NCI-H2081 (cell line): ENCODE measurements at places on chromosomes 5 and 9.

- DNase-seq, result no peak
Observed at GRCh38 chr5:121189342-121190305, 662.1 kb upstream of the FTMT start.

DNA sequence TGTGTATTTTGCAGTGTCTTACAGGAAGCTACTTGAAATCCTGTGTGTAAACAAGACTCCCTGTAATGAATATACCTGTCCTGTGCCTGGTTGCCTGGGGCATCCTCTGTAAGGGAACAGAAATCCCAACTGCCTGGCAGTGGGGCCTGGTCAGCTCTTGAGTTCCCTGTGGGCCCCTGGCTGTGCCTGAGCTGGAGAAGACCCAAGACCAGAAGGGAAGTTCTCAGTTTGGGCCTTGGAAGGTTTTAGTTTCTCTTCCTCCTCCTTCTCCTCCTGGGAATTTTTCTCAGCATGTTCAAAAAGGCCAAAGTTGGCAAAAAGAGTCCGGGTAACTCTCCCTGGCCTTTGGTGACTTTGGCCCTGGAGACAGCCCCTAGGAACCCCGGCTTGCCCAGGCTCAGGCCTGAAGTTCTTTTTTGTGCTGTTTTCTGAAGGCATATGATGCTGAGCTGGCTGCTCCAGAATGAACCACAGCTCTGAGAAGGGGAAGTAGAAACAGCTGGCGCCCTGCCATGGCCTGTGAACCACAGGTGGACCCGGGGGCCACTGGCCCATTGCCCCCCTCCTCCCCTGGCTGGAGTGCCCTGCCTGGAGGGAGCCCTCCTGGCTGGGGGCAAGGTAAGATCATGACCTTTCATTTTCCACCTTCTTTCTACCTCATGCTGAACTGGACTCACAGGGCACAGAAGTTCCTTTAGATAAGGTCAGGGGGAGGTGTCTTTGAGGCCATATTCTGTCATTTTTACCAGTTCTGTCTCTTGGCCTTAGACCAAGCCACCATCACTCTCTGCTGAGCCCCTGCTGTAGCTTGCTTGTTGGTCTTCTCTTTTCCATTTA, 5.8 kb downstream of the TMEM268 start:
- DNase-seq, result peak; percentile 21

DNA sequence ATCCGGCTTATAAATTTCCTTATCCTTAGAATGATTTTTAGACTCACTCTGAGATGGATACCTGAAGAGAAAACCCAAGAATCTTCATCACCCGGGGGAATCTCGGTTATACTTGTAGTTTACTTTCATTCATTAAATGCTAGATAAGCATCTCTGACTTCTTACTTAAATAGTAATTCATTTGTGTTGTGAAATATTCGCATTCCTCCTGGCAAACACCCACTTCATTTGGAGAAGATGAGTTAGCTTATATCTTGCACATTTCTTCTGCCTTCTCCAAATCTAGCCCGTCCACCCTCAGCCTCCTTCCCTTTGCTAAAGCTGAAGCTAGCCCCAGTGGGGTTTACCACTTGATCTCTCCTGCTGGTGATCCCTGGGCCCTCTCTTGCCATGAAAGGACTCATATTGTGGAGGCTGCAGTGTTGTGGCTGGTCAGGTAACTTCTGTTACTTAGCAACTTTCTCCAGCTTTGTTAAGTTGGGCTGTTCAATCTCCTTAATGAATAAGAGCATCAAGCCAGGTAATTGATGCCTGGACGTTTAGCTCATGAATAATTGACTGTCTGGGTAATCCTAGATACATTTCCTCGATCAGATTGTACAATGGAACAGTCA, 11.3 kb upstream of the POU4F3 start:
- no peak for DNase-seq

DNA sequence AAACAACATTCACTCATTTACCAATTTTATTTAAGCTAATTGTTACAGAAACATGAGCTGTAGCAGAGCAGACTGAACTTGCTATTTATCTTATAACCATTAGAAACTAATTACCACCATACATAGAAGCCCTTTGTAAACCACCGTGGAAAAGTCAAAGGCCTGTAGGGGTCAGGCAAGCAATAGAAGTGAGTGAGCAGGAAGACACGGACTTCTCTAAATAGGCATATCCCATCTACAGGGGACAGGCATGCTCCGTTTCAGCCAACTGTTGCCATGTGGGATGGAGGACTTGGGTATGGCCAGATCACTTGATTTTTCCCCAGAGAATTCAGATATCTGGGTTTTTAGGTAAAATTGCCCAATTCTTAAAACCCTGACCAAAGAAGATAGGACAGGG, 44.8 kb downstream of the PRRC1 start:
- DNase-seq, result no peak

GRCh38 chr9:69385581-69386033, 60.6 kb downstream of the ENTREP1 start:
- peak; percentile 83 for DNase-seq

GRCh38 chr5:167466992-167467391, 824.5 kb upstream of the WWC1 start:
- no peak for DNase-seq
